Activated CD4-positive, alpha-beta T cell treated with anti-CD3 and anti-CD28 coated beads, Interleukin-2, amount 10 ng/mL, durations not matched to agents 24 days and 14 days (primary cell): ENCODE measurements at places on chromosomes 16 and 17.

GRCh38 chr16:6827267-6827666 lies 505.4 kb upstream of the RBFOX1 start:
- no peak for DNase-seq

GRCh38 chr17:5877948-5878347 lies 192.2 kb upstream of the WSCD1 start:
- DNase-seq = no peak

GRCh38 chr16:53428681-53429080 lies 5.6 kb upstream of the RBL2 start:
- DNase-seq = no peak

GRCh38 chr16:10181196-10182162 lies 749 bp downstream of the GRIN2A start:
- DNase-seq = peak; percentile 82

DNA sequence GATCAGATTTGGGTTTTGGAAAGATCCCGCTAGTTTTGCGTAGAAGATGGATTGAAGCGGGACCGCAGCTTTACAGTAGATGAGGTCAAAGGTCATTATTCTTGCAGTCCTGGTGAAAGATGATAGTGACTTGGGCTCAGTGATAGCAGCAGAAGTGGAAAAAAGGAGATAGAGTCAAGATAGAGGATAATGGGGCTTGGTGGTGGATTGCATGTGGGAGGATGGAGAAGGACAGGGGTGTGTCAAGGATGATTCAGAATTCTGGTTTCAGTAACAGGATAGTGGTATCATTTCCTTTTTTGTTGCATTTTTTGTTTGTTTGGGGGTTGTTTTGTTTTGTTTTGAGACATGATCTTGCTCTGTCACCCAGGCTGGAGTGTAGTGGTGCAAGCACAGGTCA lies 28.7 kb downstream of the CHD9NB start:
- no peak for DNase-seq

GRCh38 chr17:38671939-38672720 lies 2.6 kb downstream of the EPOP start:
- peak; percentile 59 for DNase-seq

GRCh38 chr17:41037853-41038350 lies 3.2 kb upstream of the KRTAP1-3 start:
- DNase-seq = no peak

GRCh38 chr17:63399856-63400255 lies 46.2 kb downstream of the CYB561 start:
- no peak for DNase-seq

- DNase-seq = no peak
Measured at GRCh38 chr17:31903401-31903800, 1.9 kb upstream of the UTP6 start.

DNA sequence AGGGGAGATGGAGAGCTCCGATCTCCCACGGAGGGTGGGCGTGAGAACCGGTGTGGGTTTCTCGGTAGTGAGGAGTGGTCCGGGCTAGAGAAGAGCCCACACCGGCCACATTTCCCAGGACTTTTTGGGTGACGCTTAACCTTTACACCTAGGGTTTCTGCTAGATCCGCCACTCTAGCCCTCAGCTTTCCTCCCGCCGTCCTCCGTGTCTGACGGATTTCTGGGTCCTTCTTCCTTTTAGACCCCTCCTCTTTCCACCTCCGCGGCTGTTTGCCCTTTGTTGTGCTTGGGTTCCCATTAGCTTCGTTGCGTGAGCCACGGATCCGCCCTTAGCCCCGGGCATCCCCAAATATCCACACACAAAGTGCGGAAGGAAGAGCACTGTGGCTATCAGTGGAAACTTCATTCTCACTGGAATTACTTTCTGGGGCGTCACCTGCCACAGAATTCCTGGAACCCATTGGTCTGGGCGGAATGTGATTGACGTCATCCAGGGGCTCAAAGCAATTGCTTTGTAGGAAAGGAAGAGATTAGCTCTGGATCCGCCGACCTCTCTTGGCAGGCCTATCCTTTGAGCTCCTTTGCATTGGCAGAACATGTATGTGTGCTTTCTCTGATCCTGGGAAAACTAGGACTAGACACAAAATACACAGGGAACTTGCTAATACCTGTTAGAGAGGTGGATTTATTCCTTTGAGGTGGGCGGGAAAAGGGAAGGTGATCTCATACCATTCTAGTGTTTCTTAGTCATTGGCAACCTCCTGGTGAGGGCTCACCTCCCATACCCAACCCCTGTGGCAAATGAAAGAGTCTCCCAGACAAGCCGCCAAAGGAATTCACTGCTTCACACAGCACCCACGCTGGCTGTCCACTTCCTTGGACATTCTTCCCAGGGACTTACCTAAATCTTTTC lies 654 bp downstream of the TNFAIP1 start:
- peak; percentile 77 for DNase-seq

DNA sequence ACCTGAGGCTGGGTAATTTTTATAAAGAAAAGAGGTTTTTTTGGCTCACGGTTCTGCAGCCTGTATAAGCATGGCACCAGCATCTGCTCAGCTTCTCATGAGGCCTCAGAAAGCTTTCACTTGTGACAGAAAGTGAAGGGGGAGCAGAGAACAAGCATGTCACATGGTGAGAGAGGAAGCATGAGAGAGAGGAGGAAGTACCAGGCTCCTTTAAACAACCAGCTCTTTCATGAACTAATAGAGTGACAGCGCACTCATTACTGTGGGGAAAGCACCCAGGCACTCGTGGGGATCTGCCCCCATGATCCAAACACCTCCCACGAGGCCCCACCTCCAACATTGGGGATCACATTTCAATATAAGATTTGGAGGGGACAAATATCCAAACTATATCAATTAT lies 86.8 kb downstream of the USP32 start:
- DNase-seq = peak; percentile 75

DNA sequence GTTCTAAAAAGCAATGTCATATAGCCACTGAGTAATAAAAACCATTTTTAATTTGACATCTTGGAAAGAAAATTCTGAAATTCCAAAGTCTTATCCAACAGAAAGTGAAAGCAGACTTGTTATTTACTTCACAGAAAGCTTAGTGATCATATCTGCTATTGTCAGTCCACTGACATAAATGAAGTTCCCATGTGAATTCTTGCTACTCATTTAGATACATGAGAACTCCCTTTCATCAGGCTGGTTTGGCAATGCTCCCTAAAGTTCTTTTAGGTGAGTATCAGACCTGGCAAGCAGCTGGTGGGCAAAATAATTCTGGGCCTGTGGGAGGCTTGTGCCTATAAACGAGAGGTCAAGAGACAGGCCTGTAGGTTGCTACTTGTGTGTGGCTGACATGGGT lies 23.4 kb downstream of the NME2 start:
- DNase-seq = peak; percentile 47

DNA sequence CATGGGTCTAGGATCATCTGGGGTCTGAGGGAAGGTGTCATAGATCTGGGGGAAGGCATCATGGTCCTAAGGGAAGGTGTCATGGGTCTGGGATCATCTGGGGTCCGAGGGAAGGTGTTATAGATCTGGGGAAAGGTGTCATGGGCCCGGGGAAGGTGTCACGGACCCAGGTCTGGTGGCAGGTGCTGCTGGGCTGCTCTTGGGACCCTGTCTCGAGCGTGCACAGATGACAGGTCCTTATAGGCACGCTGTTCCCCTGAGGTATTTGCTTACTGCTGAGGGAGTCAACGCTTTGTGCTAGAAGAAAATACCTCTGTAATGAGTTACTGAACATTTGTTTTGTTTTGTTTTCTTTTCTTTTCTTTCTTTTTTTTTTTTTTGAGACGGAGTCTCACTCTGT lies 1.4 kb downstream of the RAB40C start:
- peak; percentile 58 for DNase-seq

DNA sequence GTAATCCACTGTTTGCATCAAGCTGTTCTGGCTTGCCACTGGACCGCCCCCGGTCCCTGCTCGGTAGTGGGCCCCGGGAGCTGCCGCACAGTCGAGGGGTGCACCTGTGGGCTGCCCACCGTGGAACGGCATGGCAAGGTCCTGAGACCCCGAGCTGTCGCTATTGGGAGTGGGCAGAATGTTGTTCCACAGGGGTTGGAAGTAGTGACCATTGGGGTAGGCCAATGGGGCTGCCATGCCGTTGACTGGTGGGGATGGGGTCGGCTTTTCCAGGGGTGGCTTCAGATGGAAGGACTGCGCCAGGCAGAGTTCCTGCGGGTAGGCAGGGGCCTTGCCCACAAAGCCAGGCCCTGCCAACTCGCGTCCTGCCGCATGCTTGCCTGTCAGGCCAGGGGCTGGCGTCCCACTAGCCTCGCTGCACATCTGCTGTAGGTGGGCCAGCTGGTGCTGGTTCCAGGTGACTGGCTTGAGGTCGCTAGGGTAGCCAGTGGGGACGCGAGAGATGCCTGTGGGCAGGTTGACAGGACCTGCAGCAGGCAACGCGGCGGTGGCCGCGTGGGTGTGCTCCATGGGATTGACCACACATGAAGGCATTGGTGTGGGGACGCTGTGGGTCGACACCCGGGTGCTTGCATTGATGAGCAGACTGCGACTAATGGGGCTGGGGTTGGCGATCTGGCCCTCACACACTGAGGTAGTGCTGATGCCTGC lies 14.8 kb downstream of the TRAF4 start:
- no peak for DNase-seq

DNA sequence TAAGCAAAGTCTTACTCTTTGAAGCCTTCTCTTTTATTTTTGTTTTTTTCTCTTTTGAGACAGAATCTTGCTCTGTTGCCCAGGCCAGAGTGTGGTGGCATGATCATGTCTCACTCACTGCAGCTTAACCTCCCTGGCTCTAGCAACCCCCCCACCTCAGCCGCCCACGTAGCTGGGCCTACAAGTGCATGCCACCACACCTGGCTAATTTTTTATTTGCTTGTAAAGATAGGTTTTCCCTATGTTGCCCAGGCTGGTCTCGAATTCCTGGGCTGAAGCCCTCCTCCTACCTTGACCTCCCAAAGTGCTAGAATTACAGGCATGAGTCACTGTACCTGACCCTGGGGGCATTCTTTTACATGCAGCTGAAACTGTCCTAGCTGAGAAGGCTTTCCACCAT lies 154.7 kb downstream of the PRKCB start:
- no peak for DNase-seq

DNA sequence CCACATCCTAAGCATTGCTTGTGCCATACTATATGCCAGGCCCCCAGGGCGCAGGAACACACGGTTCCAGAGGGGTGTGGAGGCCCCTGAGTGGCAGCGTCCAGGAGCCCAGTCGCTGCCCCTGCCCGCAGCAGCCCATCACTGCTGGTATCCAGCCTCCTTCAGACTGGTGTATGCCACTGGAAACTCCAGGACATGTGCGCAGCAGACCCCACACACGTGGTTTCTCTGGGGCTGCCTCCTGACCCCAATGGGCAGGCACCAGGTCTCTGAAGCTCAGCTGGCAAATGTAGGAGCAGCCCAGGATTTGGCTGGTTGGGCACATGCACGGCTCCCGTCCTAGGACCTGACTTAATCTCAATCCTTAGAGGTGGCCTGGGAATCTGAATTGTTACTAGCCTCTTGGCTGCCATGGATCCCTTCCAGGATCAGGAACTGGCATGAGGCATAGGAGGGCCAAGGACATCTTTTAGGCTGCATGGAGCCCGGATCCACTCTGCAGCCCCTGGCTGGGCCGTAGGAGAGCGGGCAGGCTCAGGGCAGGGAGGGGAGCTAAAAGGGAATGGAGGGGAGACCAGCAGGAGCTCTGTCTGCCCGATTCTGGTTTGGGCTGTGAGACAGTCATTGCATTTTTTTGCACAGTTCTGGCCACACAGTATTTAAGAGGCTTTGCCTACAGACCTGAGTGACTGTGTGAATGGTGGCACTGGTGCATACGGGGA lies 62.3 kb downstream of the RAI1 start:
- no peak for DNase-seq

GRCh38 chr16:85036236-85037049 lies 8.8 kb downstream of the KIAA0513 start:
- no peak for DNase-seq

DNA sequence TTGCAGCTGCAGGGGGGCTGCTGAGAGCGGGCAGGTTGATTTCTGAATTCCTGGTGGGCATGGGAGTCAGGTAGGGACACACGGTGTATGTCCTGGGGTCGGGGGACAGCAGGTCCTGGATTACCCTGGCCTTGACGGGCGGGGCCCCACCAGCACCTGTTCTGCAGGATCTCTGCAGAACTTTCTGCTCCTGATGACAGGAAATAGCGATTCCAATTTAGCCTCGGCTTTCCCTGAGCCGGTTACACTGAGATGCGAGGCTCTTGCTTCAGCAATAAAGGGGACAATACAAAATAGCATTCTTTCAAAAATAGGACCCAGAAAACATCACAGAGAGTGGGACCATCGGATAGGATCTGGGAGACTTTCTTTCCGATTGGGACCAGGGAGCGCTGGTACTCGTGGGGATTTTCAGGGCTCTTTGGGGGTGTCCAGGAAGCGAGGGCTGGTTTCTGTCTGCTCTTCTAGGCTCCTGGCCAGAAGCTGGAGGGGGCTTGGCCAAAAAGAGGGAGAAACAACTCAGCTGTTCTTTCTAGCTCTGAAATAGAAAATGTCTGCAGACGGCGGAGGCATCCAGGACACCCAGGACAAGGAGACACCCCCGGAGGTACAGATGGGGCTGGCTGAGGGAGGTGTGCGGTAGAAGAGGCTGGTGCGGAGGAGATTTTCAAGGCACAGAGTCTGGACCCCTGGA lies 642 bp downstream of the ZNF205 start:
- DNase-seq = no peak

DNA sequence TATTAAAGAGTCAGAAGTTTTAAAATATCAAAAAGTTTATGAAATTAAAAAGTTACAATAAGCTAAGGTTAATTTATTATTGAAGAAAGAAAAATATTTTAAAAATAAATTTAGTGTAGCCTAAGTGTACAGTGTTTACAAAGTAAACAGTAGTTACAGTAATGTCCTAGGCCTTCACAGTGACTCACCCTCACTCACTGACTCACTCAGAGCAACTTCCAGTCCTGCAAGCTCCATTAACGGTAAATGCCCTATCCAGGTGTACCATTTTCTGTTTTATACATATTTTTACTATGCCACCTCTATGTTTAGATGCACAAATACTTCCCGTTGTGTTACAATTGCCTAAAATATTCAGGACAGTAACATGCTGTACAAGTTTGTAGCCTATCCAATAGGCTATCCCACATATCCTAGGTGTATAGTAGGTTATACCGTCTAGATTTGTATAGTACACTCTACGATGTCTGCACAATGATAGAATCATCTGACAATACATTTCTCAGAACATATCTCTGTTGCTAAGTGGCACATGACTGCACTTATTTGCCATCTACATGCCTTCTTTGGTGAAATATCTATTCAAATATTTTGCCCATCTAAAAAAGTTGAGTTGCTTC lies 67.2 kb upstream of the WSB1 start:
- peak; percentile 17 for DNase-seq

- peak; percentile 18 for DNase-seq
Measured at GRCh38 chr17:30117675-30118081, 1.1 kb downstream of the NSRP1 start.

GRCh38 chr17:12731839-12732238 lies 57.5 kb upstream of the ARHGAP44 start:
- no peak for DNase-seq

- DNase-seq = no peak
Measured at GRCh38 chr16:69169051-69169450, 17.9 kb upstream of the SNTB2 start.

DNA sequence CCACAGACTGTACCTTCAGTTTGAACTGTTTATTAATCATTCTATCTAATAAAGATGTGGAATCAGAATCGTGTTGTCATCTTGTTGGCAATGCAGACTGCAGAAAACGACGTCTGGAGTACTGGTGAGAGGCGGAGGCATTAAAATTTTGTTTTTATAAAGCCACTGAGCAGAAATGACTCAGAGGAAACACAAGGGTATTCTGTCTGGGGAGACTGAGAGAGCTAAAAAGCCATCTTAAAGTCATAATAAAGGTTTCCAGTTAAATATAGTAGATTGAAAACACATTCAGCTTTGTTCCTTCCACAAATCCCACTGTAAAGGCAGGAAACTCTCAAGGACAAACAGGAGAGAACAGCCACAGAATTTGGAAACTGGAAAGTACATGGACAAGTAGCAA lies 74.2 kb downstream of the CPPED1 start:
- DNase-seq = no peak
